ENCODE measurements at places on chromosomes 1 and 21. TPM values are rescaled to one million over a fixed set of nuclear protein-coding genes. Genes with fewer than 3 reads are reported as not detected.

DNA sequence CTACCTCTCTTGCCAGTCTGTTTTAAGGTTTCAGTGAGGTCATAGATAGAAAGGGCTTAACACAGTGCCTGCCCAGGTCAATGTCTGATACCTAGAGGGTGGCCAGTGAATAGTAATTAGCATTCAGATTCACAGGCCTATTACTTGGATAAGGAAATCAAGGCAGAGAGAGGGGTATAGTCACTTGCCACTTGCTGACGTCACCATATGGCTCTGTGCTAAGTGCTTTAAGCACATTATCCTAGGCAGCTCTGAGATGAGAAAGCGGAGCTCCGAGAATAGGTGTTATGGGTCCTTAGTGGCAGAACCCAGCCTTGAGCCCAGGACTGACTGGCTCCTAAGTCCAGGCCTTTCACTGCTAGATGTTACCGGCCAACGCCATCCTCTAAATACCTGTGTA lies 51.5 kb upstream of the DAB1 start:
- no peak for DNase-seq

S100A12 gene
- 4.9 TPM for polyA plus RNA-seq

DNA sequence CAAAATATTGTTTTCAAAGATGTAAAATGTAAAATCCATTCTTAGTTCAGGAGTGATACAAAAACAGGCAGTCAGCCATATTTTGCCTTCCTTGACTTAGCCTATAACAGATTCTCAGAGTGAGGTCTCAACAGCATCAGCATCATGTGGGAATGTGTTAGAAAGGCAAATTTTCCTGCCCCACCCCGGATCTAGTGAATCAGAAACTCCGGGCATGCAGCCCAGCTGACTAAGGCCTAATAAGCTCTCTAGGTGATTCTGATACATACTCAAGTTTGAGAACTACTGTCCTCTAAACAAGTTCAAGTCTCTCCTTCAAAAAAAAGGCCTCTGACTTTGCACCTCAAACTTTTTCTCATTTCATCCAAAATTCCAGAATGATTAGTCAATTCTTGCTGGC lies 46.9 kb upstream of the PRRC2C start:
- DNase-seq: peak; percentile 74

DEDD gene
- 47.4 TPM for polyA plus RNA-seq

MIXL1 gene
- polyA plus RNA-seq: 0.49 TPM

AUNIP gene
- polyA plus RNA-seq: 0.78 TPM

DNA sequence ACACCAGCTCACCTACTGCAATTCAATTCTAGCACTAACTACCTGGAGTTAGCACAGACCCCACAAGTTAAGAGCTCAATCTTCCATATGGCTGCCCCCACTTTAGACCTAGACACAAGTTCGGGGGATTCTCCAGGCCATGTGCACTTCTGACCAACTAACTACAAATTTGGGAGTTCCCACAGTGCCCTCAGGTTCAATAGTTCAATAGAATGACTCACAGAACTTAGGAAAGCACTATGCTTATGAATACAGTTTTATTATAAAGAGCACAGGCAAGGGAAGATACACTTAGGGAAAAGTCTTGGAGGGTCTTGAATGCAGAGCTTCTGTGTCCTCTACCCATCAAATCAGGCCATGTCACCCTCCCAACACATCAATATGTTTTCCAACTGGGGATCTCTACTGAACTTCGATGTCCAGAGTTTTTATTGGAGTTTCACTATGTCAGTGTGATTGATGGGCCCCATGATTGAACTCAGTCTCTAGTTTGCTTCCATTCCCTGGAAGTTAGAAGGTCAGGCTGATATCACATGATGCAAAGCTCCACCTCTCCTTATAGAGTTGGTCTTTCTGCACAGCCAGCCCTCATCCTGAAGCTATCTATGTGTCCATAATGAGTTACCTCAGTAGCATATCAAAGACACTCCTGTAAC lies 46.1 kb downstream of the RAVER2 start:
- no peak for DNase-seq

- no peak for DNase-seq
Observed at GRCh38 chr1:113875714-113876113, 4.2 kb upstream of the PTPN22 start.

LYPD8 gene
- not detected for polyA plus RNA-seq

- DNase-seq: no peak
Observed at GRCh38 chr1:109768820-109769219, 5.1 kb upstream of the EPS8L3 start.

- no peak for DNase-seq
Observed at GRCh38 chr1:67468066-67468718, 38.0 kb upstream of the SERBP1 start.

DNA sequence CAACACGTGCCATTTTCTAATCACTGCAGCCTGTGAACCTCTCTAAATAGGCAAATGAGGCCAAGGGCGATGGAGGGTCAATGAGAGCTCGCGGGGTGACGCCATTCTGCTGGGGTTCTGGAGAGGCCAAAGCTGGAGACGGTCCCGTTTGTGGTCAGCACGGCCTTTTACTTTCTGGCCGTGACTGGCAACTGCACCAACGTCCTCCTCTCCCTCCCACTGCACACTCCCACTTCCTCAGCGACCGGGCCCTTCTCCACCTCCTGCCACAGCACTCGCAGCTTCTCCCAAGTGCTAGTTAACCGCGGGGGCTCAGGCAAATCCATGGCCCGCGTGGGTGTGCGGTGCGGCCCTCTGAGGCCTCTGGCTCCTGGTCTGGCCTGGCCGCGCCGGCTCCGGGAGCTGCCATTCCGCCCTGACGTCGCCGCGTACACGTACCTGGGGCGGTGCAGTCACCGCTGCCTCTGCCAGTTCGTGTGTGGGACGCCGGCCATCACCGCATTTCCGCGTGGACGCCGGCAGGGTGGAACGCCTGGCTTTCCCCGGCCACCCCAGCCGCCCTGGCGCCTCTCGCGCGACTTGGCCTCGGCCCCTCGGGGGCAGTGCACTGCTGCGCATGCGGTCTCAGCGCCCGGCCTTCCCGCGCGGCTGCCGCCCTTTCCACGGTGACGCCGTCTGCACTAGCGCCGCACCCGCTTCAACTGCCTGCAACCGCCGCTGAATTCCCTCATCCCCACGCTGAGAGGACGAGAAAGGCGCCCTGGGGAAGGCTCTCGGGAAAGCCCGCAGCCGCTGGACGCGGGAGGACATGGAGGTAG lies 18.2 kb downstream of the OR2C3 start:
- no peak for DNase-seq

LCE1D gene
- not detected for polyA plus RNA-seq

- DNase-seq: no peak
Observed at GRCh38 chr21:44758141-44758561, 43.5 kb downstream of the UBE2G2 start.

LPAR3 gene
- 0.05 TPM for polyA plus RNA-seq

DNA sequence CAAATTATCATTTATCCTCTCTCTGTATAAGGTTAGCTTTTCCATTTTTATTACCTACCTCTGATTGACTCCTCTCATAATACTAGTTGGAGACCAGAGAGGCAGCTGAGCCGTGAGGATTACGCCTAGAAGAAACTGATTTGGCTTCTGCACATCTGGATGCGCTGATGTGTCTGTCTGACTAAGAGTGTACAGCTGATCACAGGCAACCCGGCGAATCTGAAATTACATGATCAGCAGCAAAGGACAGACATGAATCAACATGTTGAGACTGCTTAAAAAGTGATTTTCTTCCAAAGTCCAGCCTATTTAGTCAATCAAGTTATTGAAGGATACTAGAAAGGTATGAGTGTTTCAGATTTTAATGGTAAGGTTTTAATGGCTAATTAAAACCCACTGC lies 81.2 kb downstream of the PCSK9 start:
- no peak for DNase-seq
